ENCODE measurements at places on chromosomes 7 and 10. TPM values are rescaled to one million over a fixed set of nuclear protein-coding genes. Genes with fewer than 3 reads are reported as not detected.

- no peak for DNase-seq
These were observed 314.2 kb downstream of the ADRA2A start for GRCh38 chr10:111390813-111391563.

The ANKRD7 gene
- polyA plus RNA-seq = 0.15 TPM

The FAM24A gene
- polyA plus RNA-seq = not detected

GRCh38 chr7:14252458-14252857 lies 263.0 kb upstream of the ETV1 start:
- no peak for DNase-seq

GRCh38 chr7:127629268-127629854 lies 11.4 kb upstream of the PAX4 start:
- no peak for DNase-seq

DNA sequence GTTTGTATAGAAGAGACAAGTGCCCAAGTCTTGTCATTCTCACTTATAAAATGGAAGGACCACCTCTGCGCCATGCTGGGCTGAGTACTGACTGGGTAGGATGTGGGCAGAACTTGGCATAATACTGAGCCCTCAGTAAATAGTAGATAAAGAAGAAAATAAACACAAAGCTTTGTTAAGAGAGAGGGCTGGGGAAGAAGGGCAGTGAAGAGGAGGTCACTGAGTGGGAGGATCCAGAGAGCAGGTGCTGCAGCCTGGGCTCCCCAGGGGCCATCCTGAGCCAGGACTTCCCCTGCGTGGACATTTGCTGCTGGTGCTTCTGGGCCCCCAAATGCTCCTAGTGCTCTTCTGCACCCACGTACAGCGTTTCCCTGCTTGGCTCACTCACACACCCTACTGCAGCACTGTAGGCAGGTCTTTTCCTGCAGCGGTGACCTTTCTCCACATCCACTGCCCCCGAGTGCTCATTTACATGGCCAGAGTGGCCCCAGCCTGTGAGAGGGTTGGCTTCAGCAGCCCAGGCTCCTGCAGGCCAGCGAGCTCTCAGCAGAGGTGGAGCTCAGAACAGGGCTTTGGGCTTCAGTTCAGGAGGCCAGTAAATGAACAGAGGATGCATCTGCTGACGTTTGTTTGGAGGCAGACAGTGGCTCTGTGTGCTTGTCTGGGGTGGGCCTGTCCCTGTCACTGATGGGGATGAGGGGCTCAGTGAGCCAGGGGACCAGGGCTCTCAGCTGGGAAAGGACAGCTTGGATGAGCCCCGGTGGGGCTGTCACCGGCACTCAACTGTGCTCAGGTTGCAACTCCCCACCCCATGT lies 164.6 kb downstream of the ADARB2 start:
- DNase-seq = no peak

DNA sequence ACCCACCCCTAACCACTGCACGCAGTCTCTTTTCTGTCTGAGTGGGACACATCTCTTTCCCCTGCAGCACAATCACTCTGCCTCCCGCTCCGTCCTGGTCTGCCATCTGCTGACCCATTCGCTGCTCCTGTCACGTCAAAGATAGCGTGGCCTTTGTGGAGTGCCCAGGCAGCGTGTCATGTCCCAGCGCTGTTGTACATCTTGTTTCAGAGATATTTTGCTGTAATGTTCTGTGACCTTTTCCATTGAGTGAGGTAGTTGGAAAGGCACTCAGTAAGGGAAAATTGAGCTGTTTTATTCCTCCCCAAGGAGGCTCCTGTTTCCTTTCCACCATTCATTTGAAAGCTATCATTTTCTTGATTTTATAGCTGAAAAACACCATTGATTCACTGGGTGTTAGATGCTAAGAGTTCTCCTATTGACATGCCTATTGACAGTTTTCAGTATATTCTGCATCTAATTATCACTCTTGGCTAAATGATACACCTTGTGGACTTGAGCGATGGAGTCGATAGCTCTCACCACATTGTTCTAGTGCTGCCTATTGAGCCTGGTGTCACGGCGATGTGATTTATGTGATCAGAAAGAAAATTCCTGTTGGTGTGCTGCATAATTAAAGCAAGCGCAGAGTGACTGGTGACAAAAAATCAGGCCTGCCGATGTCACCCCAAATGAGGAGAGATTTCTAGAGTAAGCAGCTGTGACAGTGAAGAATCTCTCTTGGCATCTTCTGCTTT lies 372.6 kb downstream of the LRMDA start:
- DNase-seq = peak; percentile 73

The LFNG gene
- 2.0 TPM for polyA plus RNA-seq

The TRPV6 gene
- not detected for polyA plus RNA-seq

DNA sequence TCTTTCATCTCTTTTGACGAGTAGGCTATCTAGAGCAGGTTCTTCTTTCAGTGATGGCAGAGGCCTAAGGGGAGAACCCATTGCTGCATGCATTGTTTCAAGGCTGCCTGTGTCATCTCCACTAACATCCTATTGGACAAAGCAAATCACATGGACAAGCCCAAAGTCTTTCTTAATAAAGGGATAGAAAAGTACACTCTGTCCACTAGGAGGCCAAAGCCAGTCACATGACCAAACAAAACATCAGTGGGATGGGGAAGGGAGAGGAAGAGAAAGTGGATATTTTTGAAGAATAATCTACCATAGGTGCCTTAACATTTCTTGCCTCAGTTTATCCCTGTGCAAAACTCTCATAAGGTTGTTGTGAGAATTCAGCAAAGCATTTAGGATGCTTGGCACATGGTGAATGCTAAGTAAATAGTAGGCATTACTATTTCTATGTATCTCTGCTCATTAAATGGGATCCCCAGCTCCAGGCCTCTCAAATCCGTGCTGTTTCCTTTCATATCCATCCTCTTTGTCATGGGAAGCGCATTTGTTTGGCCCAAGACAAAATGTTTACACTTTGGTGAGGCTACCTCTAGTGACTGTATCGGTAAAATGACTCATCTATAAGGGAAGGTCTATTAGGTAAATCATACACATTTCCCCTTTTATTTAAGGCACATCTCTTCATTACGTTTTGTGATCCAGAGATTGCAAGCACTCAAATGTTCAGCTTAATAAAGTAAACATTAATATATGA lies 16.7 kb upstream of the CADPS2 start:
- no peak for DNase-seq

DNA sequence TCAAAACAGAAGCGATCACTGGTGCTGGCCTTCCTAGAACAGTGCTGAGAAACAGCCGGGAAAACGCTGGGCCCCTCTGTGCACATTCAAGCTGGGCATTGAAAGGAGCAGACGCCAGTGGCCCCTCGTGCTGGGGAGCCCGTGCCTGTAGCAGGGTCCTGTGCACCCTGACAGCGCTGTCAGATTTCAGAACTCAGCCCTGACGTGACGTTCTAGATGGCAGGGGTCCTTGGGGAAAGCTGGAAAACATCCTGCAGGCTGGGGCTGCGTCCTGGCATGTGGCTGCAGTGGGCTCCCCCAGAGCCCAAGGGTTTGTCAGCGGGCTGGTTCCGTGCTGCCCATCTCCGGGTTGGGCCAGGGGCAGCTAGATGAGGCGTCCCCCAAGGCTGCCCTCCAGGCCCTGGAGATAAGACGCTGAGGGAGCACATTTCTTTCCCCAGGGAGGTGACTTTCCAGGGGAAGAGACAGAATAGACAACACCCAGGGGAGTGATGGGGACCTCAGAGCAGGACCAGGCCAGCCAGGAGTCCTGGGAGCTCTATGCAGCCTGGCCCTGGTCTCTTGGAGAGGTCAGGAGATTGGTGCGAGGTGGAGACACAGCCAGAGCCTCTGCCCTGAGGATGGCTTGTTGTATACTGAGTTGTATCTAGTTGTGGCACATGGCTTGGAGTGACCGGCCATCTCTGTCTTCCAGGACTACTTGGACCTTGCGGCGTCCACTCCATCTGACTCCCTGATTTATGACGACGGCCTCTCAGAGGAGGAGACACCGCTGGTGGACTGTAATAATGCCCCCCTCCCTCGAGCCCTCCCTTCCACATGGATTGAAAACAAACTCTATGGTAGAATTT lies 12.1 kb upstream of the CSGALNACT2 start:
- DNase-seq = peak; percentile 37

DNA sequence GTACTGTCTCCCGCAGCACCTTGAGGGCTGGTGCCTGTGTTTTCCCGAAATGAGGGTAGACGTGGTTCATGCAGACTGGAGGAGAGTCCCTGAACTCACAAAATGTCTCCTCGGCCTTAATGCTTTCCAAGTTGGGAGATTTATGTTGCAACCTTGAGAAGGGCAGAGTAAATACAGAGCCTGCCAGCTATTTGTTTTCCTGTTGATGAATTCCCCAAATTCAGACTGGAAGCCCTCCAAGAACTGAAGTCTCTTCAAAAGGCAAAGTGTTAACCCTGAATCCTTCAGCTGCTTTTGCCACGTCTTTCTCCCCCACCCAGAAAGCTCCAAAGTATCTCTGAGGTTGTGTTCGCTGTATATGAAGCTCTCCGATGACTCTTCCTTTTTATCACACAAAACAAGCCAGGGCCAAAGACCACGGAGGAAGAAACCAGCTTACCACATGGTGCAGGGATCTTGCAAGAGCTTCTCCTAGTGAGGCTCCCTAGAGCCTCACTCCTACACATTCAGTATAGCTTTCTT lies 254.7 kb upstream of the NFE2L3 start:
- DNase-seq = no peak

DNA sequence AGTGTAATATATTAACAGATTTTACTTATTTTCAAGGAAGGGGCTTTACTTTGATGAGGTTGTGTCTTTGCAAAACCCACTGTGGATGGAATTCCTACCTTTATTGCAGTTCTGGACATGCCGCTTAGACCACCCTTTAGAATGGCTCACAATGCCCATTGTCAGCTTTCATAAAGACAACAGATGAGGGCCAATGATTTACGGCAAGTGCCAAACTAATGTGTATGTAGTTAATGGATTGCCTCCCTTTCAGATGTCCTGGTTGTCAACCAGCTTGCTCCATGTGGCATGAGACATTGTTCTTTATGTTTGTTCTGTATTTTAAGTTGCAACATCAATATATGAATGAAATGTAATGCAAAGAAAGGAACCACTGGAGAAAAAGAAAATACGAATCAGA lies 35.0 kb upstream of the ELMO1 start:
- DNase-seq = no peak

DNA sequence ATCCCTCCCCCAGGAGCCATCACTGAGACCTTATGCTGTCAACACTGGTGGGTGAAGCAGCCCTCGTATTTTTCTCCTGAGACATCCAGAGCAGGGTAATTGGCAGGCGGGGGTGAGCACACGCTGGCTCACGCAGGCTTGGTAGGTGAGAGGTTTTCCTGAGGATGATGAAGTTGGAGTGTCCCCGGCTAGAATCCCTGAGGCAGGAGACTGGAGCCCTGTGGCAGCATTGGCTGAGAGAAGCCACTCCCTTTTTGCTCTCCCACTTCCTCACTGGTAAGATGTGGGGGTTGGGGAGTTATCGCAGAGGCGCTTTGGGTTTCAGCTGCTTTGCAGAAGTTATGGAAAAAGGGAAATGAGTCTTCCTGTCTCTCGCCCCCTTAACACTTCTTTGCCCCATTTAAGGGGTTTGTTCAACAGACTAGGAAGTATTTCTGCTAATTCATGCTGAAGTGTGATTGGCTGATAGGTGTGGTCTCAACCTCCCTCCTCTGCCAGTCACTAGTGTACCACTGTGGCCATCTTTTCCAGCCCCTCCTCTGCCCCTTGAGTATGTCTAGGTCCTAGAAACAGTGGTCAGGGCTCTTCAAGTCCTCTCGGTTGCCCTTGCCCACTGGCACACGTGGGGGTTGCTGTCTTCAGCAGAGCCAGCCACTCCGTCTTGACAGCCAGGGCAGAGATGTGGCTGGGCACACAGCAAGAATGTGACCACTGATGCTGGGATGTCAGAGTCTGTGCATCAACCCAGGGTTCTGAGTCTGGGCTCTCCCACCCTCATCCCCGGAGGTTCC lies 5.7 kb downstream of the ARPC1B start:
- DNase-seq = no peak

GRCh38 chr7:108109221-108109908 lies 20.8 kb downstream of the LAMB4 start:
- DNase-seq = no peak

- no peak for DNase-seq
These were observed 50.1 kb downstream of the CROT start for GRCh38 chr7:87395442-87396020.

- no peak for DNase-seq
These were observed 72.0 kb downstream of the KAT6B start for GRCh38 chr10:74898201-74898976.

DNA sequence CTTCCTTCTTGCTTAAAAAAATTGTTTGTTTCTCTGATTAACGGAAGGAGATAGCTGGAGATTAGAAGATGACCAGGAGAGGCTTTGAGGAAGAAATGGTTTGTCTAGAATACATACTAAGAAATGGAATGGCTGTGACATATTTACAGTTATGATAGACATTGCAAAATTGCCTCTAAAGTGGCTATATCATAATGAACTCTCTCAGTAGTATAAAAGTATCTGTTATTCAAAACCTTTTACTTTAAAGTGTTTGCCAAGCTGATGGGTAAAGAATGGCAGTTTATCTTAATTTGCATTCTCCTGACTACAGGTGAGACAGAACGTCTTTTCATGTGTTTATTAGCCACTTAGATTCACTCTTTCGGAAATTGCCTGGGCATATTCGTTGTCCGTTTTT lies 28.7 kb downstream of the LRGUK start:
- no peak for DNase-seq

DNA sequence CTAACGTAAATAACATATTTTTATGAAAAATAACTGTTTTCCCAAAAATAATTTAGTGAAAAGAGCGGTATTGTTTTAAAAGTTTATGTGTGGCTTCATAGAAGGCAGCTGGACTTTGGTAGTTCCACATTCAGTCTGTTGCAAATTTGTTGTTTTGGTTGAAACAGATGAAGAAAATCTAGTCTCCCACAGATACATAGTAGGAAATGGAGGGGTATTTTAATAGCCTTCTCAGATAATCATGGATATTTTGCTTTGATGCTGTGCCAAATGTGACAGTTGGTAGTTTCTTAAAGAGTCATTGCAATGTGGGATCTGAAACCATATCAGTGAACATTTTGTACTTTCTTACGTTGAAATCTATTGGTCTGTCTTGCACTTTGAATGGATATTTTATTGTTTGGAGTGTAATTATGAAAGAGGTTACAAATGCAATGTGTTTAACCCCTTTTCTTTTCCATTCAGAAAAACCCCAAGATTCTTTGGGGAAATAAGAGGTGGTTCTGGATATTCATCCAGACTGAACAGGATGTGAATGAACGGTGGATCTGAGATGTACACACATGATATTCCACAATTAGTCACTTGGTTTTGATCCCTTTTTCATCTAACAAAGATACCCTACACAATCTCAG lies 10.4 kb downstream of the ZNF365 start:
- DNase-seq = no peak

DNA sequence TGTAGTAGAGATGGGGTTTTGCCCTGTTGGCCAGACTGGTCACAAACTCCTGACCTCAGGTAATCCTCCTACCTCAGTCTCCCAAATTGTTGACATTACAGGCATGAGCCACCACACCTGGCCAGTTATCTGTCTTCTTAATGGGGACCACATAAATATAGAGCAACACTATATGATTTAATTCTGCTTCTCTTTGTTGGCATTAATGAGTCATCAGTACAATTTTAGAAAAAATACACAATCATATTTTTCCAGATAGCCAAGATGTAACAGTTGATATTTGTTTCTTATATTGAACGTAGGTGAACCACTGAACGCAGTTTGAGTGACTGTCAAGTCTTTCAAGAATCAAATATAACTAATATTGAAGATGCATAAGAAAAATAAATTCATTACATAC lies 48.5 kb downstream of the LCOR start:
- no peak for DNase-seq

The PRLHR gene
- polyA plus RNA-seq = 0.01 TPM

Measured in psoas muscle (tissue), 8 donors.